ENCODE measurements at places on chromosomes 7 and 10.

DNA sequence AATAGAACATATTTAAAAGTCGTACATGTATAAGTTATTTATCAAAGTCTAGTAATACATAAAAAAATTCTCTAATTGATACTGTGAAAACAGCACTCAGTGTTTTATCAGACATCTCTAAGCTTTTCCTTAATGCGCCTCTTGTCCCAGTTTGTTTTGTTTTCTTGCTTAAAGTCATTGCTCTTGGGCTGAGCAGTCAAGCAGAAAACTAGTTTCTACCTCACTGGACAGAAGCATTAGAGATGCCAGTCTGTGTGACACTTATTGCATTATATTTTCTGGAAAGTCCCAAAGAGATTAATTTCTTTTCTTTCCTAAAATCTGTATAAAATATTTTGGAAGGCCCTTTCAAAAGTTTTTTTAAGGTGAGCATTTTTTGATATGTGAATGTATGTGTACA is 236.2 kb downstream of the PCLO start:
- no peak for DNase-seq

DNA sequence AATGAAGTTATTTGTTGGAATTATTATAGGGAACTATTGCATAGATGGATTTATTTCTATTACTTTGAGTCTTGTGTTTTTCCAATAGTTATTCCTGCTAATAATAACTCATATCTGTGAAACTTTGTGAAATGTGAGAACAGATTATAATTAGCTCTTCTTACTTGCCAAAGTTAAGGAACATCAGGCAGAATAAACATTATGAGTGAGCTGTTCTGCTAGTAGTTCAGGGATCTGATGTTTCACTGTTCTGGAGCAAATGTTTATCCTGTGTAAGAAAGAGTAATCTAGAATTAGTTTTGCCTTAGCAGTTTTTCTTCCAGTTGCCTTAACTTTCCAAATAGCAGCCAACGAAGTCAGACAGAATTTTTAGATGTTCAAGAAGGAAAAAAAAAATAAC is 245.2 kb upstream of the PLXDC2 start:
- no peak for DNase-seq

GRCh38 chr7:72413886-72414285 is 1.7 kb upstream of the CALN1 start:
- DNase-seq = no peak

GRCh38 chr10:6592080-6592479 is 12.0 kb upstream of the PRKCQ start:
- DNase-seq = no peak

GRCh38 chr7:85471740-85472139 is 284.9 kb upstream of the SEMA3D start:
- DNase-seq = no peak

GRCh38 chr10:25064401-25064800 is 48.0 kb downstream of the THNSL1 start:
- no peak for DNase-seq

DNA sequence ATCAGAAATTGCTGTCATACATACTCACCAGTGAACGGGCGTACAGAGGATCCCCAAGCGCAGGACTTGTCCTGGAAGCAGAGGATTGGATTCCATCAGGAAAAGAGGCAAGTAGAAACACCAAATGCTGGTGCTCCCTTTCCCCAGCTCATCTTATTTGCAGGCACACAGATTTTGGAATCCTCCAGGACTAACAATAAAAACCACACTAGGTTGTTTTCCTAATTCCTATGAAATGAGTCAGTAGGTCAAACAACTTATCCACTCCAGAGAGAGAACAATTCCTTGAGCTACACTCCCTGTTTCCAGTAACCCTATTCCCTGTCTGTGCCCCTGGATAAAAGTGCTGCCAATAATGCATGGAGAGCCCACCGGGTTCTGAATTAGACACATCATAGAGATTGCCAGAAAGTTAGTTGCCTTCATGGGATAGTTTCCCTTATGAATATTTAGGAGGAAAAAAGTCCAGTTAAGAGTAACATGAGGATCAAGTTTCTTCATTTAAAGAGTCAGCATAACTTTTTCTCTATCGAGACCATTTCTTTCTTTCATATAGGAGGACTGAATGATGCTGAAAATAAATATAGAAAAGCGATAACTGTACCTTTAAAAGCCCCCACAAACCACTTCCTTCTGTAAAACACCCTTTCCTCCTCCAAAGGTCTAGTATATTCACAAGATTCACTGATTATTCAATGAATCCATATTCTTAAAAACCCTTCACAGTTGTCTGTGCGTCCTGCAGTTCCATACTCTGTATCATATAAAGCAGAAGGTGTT is 178.3 kb upstream of the KLF14 start:
- no peak for DNase-seq

All from mesothelial cell of epicardium (in vitro differentiated cells).